Stimulated activated CD8-positive, alpha-beta memory T cell treated with anti-CD3 and anti-CD28 coated beads, Interleukin-7, amount 100 ng/mL, for 24 hours (primary cell): ENCODE measurements at places on chromosomes 1 and 21.

DNA sequence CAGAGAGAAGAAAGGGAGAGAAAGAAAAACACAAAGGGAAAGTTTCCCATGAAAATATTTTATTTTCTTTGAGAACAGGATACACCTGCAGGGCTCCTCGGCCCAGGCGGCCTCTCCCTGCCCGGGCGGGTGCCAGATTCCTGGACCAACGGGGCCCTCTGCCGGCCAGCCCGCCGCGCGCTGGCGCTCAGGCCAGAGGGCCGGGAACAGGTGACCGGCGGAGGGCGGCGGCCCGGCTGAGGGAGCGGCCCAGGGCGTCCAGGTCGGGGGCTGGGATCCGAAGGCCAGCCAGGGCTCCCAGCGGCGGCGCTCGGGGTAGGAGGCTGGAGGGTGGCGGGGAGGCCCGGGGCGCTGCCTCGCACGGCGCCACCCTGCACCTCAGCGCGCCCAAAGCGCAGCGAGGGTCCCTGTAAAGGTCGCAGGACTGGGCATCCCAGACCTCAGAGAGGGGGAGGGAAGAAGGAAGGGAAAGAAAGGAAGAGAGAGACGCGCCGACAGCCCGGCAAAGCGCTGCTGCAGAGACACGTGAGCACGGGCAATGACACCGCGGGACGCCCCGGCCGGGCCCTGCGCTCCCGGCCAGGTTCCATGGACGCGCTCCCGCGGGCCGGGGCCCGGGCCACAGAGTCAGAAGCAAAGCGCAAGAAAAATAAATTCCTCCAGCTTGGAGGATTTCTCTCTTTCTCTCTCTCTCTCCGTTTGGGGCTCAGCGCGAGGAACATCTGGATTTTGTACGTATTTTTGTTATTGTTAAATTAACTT lies 927 bp downstream of the WNT9A start:
- no peak for DNase-seq

GRCh38 chr1:19309123-19309813 lies 2.7 kb downstream of the AKR7A2 start:
- no peak for DNase-seq

GRCh38 chr1:145778146-145778540 lies 45.8 kb downstream of the RNF115 start:
- DNase-seq: no peak

- no peak for DNase-seq
These were observed 2.8 kb downstream of the NEXN start for GRCh38 chr1:77891200-77891599.

GRCh38 chr1:29986986-29987385 lies 736.4 kb downstream of the MATN1 start:
- no peak for DNase-seq

DNA sequence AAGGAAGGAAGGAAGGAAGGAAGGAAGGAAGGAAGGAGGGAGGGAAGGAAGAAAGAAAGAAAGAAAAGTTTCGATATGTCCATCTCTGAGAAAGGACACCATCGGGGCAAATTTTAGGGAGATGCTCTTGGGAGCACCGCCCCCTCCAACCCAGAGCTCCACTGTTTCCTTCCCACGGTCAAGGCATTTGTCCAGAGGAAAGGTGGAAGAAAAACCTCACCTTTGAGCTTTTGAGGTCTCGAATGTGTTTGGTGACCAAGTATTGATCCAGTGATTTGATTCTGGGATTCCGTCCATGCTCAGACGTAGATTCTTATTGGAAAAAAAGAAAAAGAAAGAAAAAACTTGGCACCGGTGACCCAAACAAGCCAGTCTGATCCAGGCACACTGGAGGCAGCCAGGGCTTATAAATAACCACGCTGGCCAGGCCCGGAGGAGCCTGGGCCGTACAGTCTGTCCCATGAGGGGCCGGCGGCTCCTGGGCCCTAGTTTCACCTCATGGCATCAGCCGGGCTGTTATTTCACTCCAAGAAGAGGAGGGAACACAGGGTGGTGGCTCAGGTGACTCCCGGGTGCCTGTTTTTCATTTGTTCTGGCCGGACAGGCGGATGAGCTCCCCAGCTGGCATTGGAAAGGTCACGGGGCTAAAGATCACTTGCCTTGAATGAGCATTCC lies 36.1 kb upstream of the SLC25A33 start:
- no peak for DNase-seq

GRCh38 chr1:60875138-60875537 lies 207.2 kb upstream of the NFIA start:
- DNase-seq: no peak

DNA sequence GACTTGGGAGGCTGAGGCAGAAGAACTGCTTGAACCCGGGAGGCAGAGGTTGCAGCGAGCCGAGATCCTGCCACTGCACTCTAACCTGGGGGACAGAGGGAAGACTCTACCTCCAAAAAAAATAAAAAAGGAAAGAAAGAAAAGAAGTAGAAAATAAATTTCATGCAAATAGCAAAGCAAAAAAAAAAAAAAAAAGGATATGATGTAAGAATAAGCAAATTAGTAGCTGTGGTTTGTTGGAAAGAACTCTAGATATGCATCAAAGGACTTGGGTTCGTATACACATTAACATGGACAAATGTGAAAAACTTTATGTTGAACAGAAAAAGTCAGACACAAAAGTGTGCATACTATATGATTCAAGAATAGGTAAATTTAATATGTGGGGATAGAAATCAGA lies 11.9 kb downstream of the WASF2 start:
- DNase-seq: no peak
